ENCODE measurements at places on chromosomes 11 and 22. TPM values are rescaled to one million over a fixed set of nuclear protein-coding genes. Genes with fewer than 3 reads are reported as not detected.

ACR gene
- total RNA-seq = not detected

TMEM134 gene
- 29.4 TPM for total RNA-seq

PLAAT2 gene
- 0.20 TPM for total RNA-seq

OR10A2 gene
- total RNA-seq = not detected

PDE3B gene
- 0.03 TPM for total RNA-seq

HBG1 gene
- not detected for total RNA-seq

CLCF1 gene
- total RNA-seq = 1.6 TPM

All from foreskin keratinocyte (primary cell).